ENCODE measurements at places on chromosomes 6 and 20.

- no peak for DNase-seq
These were observed 384.6 kb downstream of the CDKAL1 start for GRCh38 chr6:20918868-20919267.

- DNase-seq = no peak
These were observed 41.2 kb upstream of the TMEM200A start for GRCh38 chr6:130324657-130325056.

DNA sequence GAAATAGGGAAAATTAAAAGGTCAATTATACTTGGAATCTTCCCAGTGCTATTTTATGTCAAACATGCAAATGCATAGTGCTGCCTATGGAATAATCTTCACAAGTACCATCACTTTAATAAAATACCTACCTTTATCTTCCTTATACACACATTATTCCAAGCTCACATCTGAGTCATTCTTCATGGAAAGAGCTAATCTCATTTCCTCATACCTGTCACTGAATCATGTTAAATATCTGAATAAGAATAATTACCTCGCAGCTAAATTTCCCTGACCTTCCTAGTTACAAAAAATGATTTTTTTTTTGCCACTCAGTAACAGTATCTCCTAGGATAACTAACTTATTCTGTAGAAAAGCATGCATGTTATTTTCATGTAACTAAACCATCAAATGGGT is 661.4 kb upstream of the HS3ST5 start:
- DNase-seq = no peak

DNA sequence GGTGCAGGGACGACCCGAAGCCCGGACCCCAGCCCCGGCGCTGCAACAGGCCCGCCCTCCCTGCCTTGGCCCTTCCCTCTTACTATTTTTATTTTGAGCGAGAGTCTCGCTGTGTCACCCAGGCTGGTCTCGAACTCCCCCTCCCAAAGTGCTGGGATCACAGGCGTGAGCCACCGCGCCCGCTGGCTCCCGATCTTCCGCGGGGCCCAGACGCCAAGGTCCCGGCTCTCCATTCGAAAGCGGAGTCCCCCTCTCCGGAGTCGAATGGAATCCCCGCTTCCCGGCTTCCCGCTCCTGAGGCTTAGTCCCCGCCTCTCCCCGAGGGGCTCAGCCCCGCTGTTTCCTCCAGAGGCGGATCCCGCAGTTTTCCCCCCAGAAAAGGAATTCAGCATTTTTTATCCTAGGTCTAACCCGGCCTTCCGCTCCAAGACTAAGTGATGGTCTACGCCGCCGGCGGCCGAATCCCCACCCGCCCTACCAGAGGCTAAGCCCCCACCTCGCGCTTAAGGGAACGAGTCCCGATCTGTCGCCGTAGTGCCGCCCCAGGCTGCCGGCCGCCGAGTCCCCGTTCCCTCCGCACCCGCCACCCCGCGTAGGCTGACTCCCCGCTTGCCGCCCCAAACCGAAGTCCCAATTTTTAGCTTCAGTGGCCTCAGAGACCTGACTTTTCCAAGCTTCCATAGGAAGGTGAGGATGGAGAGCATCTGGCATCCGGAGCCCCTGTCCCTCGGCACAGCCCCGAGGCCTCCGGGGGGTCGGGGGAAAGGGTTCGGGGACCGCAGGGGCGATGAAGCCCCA is 11.5 kb upstream of the TMC2 start:
- DNase-seq = no peak

DNA sequence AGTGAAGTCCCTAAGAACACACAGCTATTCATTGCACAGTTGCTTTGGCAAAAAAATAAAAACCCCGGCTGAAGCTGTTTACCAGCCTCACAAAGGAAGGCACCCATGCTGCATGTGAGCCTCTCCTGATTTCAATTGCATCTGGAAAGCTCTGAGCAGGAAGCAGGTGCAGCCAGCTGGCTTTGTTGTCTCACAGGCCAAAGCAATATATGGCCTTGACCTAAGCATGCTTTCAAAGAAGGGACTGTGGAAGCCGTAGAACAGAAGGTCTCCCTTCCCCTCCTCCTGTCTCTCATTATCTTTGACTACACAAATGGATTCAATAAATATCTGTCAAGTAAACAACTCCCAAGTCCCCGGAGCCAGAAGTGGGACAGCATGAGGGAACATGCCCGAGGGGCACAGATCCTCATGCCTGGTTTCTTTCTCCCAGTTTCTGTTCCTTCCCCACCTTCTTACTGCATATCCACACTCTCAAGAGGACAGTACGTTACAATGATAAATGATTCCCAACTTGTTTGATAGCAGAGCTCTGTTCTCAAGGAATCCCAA is 57.2 kb upstream of the PCSK2 start:
- DNase-seq = no peak

GRCh38 chr6:139372326-139373153 is 1.9 kb downstream of the CITED2 start:
- no peak for DNase-seq

- DNase-seq = no peak
These were observed 711.1 kb downstream of the HDGFL1 start for GRCh38 chr6:23280437-23280836.

GRCh38 chr20:57872816-57873409 is 163.1 kb upstream of the PMEPA1 start:
- no peak for DNase-seq

DNA sequence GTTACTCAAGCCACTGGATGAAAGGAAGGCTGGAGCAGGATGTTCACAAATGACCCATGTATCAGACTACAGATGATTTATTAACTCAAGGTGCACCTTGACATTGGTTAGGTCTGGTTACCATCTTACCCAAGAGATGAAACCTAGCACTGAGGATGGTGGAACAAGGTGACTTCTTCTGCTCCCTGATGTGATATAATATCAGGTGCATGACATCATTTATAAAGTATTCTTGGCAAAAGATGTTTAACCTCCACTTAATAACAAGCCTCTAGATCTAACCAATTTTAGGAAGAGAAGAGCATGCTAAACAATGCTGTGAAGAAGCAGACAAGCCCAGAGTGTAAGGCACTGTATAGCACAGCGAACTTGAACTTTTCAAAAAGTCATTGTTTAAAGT is 100.9 kb downstream of the FYN start:
- no peak for DNase-seq

GRCh38 chr6:111339294-111339693 is 143.7 kb downstream of the REV3L start:
- DNase-seq = no peak

GRCh38 chr6:139565591-139565990 is 191.1 kb upstream of the CITED2 start:
- no peak for DNase-seq
